ENCODE measurements at places on chromosomes 7 and 10.

DNA sequence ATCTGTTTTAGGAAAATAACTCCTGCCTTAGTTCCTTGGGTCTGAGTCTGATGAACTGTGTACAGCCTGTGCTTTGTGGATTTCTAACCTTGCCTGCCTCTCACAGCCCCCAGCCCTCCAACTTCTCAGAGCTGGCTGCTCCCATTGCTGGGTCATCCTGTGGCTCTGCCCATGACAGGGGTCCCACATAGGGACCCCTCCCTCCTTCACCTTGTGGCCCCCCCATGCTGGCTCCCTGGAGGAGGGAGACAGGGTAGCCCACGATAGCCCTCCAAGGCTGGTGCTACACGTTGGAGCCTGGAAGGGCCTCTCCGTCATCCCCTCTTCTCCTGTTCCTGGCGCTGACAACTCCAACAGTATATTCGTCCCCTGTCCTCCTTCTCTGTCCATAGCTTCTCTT lies 2.8 kb upstream of the DENND2A start:
- DNase-seq = no peak

GRCh38 chr7:103120362-103120761 lies 28.5 kb downstream of the NAPEPLD start:
- no peak for DNase-seq

- no peak for DNase-seq
Measured at GRCh38 chr10:73248259-73248724, 1.2 kb upstream of the DNAJC9 start.

- DNase-seq = no peak
Measured at GRCh38 chr10:11884706-11885423, 61.7 kb downstream of the PROSER2 start.

- peak; percentile 28 for DNase-seq
Measured at GRCh38 chr7:3461923-3462322, 160.9 kb downstream of the SDK1 start.

DNA sequence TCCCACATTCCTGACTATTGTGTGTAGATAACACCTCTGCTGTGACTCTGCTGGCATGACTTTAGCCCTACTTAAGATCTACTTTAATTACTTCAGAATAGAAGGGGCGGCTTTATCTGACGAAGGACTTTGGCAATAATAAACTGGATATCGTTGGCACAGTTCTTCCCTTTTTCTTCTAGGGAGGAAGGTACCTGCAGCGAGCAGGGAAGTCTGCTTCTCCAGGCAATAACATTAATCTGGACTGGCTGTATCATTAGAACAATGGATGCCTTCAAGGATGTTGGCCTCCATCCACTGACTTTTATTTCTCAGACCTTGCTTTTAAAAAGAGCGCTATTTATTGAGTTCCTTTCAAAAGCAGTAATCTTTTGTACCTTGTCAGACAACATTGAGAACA lies 172.6 kb upstream of the THSD7A start:
- DNase-seq = no peak

DNA sequence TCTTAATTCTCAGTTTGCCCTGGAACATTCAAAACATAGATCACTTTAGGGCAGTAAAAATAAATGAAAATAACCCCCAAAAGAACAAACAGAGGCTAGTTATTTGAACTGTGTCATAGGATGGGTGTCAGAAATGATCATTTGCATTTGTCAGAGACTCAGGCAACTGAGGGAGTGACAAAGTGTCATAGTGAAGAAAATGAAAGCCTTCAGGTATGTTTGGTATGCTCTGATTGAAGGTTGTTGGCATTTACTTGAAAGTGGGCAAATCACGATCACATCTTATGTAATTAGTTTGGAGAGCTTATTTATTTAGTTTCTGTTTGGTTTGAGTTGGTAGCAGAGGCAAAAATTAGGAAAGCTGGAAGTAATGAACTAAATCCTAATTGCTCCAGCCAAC lies 880.9 kb downstream of the ANKRD7 start:
- DNase-seq = no peak

- no peak for DNase-seq
Measured at GRCh38 chr10:6610647-6611046, 30.6 kb upstream of the PRKCQ start.

- DNase-seq = no peak
Measured at GRCh38 chr10:7908541-7909210, 90.4 kb downstream of the TAF3 start.

- DNase-seq = no peak
Measured at GRCh38 chr10:117677239-117677638, 134.7 kb downstream of the EMX2 start.

- peak; percentile 30 for DNase-seq
Measured at GRCh38 chr7:1920266-1920681, 250.2 kb downstream of the ELFN1 start.

GRCh38 chr10:49610114-49610457 lies at the start of gene SLC18A3:
Gene SLC18A3 (plus strand): TSS chr10:49610310. CDS start chr10:49610741, 431 bp downstream.
- DNase-seq = no peak

DNA sequence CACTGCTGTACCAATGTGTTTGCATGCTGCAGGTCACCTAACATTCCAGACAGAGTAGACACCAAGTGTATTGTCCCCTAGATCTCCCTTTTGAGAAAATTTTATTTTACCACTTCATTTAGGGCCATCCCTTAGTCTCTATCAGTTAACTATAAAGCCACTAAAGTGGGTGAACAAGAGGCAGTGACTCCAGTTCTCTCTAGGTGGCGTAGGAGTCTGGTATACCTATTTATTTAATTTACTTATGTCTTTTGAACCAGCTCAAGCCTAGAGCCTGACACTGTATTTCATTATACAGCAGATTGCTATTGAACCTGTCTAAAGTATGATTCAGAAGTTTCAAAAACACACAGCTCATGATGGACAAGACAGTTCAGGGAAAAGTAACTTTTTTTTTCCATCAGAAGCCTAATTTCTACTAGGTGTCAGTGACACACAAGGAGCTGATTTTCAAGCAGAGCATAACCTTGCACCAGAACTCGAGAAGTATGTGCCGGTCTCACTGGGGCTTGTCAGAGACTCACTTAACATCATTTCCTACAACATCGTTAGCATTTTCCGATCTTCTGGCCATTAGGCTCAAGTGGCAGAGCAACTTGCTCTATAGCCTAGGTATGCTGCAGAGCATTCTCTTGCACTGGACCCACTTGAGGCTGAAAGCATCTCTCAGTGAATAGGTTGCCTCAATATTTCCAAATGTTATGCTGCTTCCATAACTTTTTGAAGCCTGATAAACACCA lies 175.4 kb downstream of the CDC14C start:
- no peak for DNase-seq

DNA sequence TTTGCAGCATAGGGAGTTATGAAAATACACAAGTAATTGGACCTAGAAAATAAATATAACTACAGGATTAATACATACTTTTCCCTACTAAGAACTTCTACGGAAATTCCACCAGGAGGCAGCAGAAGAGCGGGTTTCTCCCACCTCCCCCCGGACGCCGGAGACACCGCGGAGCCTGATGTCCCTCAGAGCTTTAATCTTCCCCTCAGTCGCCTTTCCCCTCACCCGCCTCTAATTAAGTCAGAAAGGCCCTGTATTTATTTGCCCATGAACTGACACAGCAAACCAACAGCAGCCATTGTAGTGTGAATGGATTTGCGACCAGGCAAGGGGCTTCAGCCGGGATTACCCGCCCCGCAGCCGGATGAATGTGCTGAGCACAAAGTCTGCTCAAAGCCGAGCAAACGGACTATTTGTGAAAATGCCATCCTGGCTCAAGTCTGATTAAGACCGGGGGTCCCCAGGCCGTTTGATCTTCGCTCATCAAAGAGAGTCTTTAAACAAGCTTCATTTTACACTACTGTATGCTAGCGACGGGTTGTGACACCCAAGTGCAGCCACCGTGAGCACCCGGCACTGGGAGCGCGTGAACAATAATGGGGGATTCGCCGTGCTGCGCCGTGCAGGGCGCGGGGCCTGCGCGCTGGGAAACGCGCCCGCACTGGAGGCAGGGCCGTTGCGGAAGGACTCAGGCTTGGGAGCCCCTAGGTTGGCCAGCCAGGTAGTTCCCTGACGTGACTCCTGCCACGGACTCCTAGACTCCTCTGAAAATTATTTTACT lies 5.6 kb upstream of the DKK1 start:
- no peak for DNase-seq

GRCh38 chr7:127504715-127505114 lies 80.7 kb downstream of the GCC1 start:
- no peak for DNase-seq

DNA sequence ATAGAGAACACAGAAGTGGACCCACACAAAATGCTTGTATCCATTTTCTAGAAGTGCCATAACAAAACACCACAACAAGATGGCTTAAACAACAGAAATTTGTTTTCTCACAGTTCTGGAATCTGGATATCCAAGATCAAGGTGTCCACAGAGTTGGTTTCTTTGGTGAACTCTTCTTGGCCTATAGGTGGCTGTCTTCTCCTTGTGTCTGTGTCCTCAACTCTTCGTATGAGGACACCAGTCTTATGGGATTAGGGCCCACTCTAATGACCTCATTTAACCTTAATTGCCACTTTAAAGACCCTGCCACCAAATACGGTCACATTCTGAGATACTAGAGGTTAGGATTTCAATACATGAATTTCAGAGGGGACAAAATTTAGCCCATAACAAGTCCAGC lies 30.8 kb upstream of the C10orf71 start:
- no peak for DNase-seq

GRCh38 chr10:50544857-50545429 lies 78.8 kb downstream of the SGMS1 start:
- DNase-seq = no peak

DNA sequence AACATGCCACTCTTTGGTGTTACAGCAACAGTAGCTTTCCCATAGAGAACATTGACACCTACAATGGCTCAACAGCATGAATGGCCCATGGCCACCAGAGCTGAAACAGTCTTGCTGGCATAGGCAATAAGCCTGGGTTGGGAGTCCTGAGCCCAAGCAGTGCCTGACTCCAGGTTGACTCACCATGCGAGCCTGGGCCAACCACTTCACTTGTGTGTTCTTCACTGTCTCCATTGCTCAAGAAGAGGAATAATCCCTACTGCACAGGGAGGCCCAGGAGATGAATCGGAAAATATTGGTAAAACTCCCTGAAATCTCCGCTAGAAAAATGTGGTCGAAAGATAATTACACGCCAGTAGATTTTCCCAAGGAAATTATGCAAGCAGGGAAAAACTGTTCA lies 89.2 kb upstream of the INHBA start:
- DNase-seq = no peak

DNA sequence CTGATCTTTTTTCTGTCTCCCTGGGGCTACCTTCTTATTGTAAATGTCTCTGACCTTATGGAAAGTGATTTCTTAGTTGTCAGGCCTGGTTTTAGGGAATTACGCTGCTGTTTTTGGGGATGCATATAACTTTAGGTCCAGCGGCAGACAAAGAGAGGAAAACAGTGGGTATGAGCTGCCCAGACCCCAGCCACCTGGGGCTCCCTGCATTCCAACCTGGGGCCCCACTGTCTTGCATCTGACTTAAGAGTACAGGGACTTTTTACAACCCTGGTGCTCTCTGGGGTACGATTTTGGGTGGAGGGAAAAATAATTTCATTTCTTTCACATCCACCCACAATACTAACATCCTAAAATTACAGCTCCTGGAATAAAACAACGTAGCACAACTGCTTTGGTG lies 119.4 kb downstream of the PRPF18 start:
- DNase-seq = no peak

- no peak for DNase-seq
Measured at GRCh38 chr7:127978421-127978820, 52.8 kb downstream of the LRRC4 start.

DNA sequence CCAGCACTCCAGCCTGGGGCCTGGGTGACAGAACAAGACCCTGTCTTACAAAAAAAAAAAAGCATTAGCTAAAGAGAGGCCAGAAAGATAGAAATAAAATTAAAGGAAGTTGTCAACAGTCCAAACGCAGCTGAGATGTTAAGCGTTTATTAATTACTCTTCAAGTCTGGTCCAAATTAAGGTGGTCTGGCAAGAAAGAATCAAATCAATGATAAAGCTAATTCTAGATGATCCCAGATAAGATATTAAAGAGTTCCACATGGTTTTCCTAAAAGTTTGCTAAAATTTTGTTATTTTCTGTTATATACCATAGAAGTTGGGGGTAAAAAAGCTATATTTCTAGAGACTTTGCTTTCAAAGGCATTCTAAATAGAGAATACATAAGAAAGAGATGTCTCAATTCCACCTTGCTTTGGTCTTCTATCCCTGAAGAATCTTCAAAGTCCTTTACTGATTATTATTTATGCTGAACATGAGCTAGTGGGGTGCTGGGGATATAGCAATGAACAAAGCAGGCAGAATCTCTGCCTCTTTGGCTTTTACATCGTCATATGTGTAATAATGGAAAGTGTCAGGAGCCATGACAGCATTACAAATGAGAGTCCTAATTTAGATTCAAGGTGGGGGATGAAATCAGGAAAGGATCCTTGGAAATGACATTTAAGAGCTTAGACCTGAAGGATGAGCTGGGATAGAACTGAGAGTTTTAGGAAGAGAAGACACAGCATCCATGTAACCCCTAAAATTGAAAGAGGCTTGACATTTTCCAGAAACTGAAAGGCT lies 23.4 kb downstream of the FRA10AC1 start:
- no peak for DNase-seq

- no peak for DNase-seq
Measured at GRCh38 chr10:1424648-1425047, 312.7 kb downstream of the ADARB2 start.

- DNase-seq = no peak
Measured at GRCh38 chr7:47204709-47205108, 377.2 kb downstream of the TNS3 start.

Measured in activated T-helper 1 cell treated with anti-CD3 and anti-CD28 coated beads, Interleukin-2, amount 50 U/mL, for 16 hours (primary cell).